Activated CD4-positive, alpha-beta T cell treated with anti-CD3 and anti-CD28 coated beads for 1 hour (primary cell): ENCODE measurements at places on chromosomes 7 and 10.

DNA sequence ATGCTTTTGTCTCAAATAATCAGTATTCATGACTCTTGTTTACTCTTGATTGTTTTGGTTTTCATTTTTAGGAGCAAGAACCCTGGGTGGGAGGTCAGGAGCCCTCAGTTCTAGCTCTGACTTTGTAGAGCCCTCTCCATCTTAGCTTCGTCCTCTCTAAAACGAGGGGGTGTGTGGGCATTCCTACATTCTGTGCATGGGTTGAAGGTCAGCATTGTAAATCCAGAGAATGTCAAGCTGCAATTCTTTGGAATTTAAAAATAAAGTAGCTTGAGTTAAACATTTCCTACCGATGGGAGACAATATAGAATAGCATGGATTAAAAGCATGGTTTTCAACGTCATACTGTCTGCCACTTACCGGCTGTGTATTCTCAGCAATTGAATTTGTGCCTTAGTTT lies 128.3 kb downstream of the PRPF18 start:
- DNase-seq = no peak

DNA sequence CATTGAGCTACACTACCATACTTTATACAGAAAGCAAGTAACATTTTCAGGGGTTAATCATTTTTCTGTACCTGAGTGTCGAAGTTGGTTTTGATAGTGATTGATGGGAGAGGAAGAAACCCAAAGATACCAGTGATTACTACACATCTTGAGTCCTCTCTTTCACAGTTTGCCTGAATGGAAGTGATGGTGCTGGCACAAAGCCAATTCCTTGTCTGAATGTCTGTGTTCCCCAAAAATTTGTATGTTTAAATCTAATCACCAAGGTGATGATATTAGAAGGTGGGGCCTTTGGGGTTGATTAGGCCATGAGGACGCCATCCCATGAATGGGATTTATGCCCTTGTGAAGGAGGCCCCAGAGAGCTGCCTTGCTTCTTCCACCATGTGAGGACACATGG lies 696.9 kb upstream of the ANKRD30A start:
- DNase-seq = no peak

DNA sequence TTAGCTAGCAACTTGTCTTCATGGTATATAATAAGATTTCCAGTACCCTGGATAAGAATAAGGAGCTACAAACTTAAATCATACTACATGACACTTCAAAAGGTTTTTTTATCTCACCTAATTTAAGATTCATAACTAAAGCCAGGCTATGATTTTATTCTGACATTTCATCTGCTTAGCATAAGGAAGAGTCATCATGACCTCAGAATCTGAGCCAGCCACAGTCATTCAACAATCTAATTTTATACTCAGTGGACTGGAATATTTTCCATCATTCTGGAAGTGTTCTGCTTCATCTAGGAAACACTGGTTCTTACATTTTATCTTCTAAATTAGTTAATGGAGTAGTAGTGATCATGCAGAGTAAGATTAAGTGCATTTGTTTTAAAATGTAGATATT lies 102.1 kb upstream of the KCND2 start:
- no peak for DNase-seq

DNA sequence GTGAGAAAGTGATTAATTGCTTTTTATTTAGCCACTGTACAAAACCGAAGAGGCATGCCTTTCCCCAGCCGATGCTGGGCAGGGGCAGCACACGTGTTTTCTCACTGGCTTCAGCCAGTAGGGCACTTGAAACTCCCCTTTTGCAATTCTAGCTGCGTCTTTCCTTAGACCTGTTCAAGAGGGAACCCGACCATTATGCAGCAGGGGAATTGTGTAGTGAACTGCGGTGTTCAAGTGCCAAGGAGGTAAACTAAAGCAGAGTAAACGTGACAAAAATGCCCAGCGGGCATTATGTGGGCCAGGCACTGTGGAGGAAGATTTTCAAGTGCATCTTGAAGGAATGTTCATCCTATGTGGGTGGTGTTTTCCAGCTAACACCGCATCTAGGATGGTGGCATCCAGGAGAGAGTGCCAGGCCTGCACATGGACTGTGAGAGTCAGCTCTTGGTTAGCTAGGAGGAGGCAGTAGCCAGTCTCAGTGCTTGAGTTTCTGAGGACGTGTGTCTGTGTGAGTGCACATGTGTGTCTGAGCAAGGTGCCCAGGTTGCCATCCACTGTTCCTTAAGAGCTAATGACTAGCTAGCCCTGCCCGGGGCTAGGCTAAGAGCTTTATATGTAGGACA lies 3.3 kb downstream of the WIPF3 start:
- no peak for DNase-seq

GRCh38 chr7:17939211-17939605 lies 1.1 kb downstream of the SNX13 start:
- no peak for DNase-seq
